ENCODE measurements at places on chromosomes 7 and 10.

DNA sequence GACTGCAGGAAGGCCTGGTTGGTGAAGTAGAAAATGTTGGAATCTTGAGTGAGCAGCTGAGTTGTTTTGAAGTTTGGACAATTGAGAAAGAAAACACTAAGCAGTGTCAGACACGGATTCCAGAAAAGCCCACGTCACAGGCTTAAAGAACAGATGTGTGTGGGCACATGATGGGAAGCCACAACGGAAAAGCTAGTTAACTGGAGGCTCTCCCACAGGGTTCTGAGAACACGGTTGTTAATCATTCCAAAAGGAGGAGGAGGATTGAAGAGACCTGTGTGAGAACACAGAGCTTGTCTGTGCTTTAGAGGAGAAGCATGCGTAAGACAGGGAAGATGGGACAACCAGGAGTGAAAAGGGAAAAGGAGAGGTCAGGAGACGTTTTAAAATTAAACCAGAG lies 42.6 kb downstream of the SHH start:
- DNase-seq = no peak

DNA sequence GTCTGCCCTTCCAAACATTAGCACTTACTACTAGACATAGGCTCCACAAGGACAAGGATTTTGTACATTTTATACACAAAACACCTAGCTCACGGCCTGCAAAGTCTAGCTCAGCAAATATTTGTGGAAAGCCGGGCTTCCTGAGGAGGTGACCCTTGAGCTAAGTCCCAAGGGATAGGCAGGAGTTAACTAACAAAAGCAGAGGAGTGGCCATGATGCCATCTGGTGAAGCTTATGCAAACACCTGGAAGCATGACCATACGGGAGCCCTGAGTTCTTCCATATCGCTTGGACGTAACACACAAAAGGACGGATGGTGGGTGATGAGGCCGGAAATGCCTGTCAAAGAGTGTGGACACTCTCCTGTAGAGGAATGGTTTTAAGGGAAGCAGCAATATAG lies 25.9 kb upstream of the YAE1 start:
- no peak for DNase-seq

- no peak for DNase-seq
Observed at GRCh38 chr10:22723343-22723779, 9.0 kb upstream of the PIP4K2A start.

DNA sequence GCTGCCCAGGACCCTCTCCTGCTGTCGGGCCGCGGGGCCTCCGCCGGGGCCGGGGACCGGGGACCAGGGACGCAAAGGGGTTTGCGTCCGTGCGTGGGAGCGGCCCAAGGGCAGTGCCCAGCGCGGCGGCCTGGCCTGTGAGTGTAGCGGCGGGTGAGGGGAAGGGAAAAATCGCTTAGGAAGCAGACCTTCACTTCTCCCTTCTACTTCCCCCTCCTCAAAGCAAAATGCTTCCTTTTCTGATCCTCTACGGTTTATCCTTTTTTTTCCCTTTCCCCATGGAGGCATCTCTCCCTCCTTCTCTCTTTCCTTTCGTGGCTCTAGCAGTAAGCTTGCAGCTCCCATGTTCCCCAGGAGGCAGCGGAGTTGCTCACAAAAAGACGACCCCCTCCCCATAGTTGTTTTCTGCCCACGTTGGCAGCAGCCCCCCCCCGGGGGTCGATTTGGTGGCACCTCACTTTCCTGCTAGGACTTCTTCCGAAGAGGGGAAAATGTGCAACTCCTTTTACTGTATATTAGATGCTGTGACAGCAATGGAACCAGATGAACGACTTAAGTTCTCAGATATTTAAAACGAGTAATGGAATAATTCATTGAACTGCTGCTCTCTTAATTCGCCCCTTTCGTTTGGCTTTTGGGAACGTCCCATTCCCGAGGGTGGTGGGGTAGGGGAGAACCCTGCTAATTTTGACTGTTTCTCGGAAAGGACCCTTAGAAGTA lies 724 bp downstream of the CAPZA2 start:
- peak; percentile 50 for DNase-seq

DNA sequence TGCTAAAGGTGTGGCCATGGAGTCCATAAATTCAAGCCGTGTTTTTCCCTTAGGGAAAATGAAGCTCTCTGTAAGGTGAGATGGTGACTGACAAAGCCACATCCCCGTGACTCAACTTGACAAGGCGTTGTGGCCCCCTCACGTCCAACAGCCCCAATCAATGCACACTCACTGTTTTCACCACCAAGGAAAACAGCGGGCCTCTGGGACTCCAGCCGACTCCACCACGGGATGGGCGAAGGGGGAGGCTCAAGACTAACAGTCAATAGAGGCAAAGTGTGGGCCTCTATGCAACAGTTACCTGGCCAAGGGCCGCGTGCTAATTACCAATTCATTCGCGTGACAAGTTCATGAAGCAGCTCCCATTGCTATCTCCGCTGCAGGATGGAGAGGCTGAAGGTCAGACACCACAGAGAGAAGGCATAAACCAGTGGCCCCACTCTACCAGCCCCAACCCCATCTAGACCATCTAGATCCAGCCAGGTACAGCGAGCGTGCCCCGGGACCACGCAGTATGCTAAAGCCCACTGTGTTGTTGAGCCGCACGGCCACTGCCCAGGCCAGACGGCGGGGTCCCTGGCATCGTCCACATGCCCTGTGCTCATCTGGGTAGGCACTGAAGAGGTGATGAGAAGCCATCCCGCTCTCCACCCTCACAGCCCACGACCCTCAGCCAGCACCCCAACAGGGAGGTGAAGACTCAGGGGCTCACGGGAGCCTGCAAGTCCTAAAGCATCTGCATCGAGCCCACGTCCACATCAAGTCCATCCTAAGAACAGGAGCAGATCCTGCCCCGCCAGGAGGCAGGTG lies 76.1 kb downstream of the PROSER2 start:
- no peak for DNase-seq

- DNase-seq = no peak
Observed at GRCh38 chr10:6755781-6756460, 175.8 kb upstream of the PRKCQ start.

- DNase-seq = no peak
Observed at GRCh38 chr7:157463245-157463644, 126.4 kb downstream of the DNAJB6 start.

GRCh38 chr10:29820890-29821461 lies 186.2 kb upstream of the SVIL start:
- DNase-seq = peak; percentile 93

DNA sequence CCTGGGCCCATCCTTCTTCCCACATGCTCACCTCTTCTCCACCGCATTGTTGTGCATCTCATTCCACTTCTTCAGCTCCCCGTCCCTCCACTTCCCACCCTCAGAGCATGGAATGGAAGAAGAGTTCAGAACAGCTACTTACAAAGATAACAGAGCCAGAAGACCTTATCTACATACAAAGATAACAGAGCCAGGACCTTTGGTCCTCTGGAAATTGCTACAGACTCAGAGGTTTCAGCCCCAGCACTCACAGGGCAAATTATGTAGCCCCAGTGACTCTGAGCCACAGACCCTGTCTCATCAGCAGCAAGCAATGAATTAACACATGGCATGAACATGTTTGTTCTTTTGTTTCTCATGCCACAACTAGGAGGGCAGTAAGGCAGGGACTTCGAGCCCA lies 28.7 kb upstream of the SLC29A3 start:
- no peak for DNase-seq

DNA sequence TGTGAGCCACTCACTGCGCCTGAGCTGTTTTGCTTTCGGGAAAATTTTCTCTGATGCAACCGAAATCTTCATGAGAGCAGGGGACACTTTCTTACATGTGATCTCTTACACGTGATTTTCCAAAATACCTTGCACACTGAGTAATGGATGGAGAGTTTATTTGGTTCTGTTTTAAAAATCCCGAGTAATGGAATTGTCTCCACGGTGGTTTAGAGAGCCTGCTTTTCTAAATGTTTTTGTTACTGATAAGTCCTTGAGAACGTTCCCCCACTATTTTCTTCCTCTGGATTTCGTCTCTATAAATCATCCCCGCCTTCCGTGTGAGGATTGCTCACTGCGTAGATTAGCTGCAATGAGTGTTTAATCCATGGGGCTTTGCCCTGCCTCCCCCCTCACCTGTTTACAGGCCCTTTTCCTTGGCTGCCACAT lies 25.7 kb downstream of the CAMK1D start:
- DNase-seq = no peak

DNA sequence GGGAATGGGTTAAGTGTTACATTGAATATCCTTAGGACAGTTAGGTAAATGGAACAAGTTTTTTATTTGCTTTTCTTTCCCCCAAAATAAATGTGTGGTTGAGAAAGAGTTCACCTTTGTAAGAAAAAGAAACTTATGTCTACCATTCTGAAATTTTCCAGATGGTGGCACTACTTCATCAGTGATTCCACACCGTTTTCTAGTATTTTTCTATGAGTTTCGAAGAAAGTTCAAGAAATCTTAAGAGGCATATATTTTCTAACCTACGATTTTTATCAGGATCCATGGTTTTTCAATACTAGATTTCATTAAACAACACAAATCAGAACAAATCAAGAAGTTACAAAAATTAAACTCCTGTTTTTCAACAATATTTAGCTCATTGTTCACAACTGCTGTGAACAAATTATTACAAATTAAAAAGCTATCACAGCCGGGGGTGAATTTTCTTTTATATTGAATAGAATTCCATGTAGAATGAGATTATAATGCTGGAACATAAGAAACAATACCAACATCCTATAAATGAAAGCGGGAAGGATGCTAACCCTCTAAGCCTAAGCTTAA lies 163.1 kb upstream of the NPVF start:
- no peak for DNase-seq

DNA sequence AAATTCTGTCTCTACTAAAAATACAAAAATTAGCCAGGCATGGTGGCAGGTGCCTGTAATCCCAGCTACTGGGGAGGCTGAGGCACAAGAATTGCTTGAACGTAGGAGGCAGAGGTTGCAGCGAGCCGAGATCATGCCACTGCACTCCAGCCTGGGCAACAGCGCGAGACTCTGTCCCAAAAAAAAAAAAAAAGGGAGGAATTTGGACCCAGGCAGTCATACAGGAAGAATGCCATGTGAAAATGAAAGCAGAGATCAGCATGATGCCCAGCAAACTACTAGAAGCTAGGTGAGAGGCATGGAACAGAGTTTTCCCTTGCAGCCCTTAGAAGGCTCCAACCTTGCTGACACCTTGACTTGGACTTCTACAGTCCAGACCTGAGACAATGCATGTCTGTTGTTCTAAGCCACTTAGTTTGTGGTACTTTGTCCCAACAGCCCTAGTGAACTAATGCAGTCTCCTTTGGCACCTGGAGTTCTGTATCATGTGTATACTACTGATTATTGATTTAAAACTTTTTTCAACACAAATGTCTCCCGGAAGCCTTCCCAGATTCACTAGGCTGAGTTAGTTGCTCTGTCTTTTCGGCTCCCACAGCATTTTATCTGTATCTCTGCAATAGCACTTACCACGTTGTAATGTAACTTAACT lies 10.2 kb upstream of the BAG3 start:
- no peak for DNase-seq

GRCh38 chr10:1141701-1142100 lies 85.5 kb downstream of the WDR37 start:
- no peak for DNase-seq

GRCh38 chr10:72802763-72803505 lies 90.6 kb upstream of the OIT3 start:
- DNase-seq = no peak

- DNase-seq = no peak
Observed at GRCh38 chr7:156732091-156732625, 91.6 kb downstream of the RNF32 start.

GRCh38 chr10:70890917-70891431 lies 2.6 kb upstream of the PCBD1 start:
- no peak for DNase-seq

GRCh38 chr10:22252224-22252800 lies 34.5 kb upstream of the EBLN1 start:
- DNase-seq = peak; percentile 84

Measured in right hindlimb (tissue), 1 donor.